ENCODE measurements at places on chromosomes 7 and 10. TPM values are rescaled to one million over a fixed set of nuclear protein-coding genes. Genes with fewer than 3 reads are reported as not detected.

GRCh38 chr10:128573281-128573845 lies 447.1 kb upstream of the MKI67 start:
- no peak for DNase-seq

Gene PRKRIP1
- 59.1 TPM for total RNA-seq

Gene LRRC18
- not detected for total RNA-seq

- no peak for DNase-seq
These were observed 34.2 kb downstream of the C7orf33 start for GRCh38 chr7:148624735-148625134.

DNA sequence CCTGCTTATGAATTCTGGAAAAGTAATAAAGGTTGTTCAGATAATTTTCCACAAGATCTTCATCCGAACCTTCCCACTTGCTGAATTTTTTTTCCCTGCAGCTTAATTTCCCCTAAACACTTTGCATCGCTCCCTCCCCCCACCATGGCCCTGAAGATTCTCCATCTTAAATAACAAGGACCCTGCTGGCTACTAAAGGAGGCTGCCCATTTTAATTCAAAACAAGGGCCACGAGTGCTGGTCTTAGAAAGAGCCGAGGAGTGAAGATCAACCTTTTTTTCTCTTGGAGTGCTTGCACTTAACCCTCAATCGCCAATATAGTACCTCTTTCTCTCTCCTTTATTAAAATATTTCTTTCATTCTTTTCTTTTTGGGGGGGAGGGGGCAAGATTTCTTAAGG lies 9.2 kb upstream of the SP8 start:
- DNase-seq, result no peak

- DNase-seq, result no peak
These were observed 81.9 kb downstream of the KCNMA1 start for GRCh38 chr10:77555591-77556212.

DNA sequence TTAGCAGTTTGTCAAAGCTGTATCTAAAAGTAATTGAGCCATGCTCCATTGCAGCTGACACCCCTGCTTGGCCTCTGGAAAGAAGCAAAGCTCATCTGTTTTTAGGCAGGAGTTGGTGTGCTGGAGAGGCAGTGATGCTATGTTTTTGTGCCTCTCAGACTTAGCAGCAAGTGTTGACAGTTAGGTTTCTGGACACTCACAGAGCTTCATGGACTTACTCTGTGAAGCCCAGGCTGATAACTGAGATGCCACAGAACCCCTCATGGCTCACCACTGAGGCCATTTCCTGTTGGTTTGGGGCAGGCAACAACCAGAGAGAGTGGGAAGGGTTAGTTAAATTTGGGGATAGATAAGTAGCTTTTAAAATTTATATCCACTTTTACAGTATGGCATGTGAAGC lies 59.8 kb downstream of the BTAF1 start:
- DNase-seq, result no peak

- no peak for DNase-seq
These were observed 244.4 kb downstream of the ZWINT start for GRCh38 chr10:56116684-56117083.

Gene LRRD1
- 0.17 TPM for total RNA-seq

Measured in B cell (primary cell).